ENCODE measurements at places on chromosomes 4 and X.

DNA sequence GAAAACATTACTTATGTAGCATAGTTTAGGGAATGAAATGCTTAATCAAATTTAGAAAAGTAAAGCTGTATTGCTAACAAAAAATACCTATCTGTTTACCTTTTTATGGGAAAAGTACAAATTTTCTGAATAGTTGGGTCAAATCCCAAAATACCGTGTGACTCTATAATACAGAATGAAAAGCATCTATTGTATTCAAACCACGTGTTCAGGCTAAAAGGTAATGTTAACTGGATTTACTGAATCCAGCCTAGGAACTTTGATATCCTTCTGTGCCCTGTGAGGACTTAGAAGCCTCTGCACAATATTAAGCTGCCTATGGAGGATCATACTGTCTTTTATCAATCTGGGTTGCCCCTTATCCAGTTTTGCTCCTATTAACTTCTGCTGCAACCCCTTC, 36.3 kb upstream of the AGA start:
- no peak for DNase-seq

- DNase-seq: no peak
Observed at GRCh38 chr4:6008766-6009385, 9.4 kb downstream of the C4orf50 start.

- DNase-seq: peak; percentile 14
Observed at GRCh38 chr4:145132511-145133098, 34.5 kb downstream of the ABCE1 start.

- DNase-seq: no peak
Observed at GRCh38 chr4:3413675-3414420, 27.9 kb upstream of the HGFAC start.

- DNase-seq: no peak
Observed at GRCh38 chrX:15073313-15073712, 196.6 kb downstream of the ASB9 start.

- no peak for DNase-seq
Observed at GRCh38 chr4:81966676-81967075, 407.1 kb downstream of the HNRNPD start.

- no peak for DNase-seq
Observed at GRCh38 chr4:136383082-136383481, 1149.2 kb downstream of the PCDH18 start.

- no peak for DNase-seq
Observed at GRCh38 chr4:18039113-18039512, 17.6 kb upstream of the LCORL start.

DNA sequence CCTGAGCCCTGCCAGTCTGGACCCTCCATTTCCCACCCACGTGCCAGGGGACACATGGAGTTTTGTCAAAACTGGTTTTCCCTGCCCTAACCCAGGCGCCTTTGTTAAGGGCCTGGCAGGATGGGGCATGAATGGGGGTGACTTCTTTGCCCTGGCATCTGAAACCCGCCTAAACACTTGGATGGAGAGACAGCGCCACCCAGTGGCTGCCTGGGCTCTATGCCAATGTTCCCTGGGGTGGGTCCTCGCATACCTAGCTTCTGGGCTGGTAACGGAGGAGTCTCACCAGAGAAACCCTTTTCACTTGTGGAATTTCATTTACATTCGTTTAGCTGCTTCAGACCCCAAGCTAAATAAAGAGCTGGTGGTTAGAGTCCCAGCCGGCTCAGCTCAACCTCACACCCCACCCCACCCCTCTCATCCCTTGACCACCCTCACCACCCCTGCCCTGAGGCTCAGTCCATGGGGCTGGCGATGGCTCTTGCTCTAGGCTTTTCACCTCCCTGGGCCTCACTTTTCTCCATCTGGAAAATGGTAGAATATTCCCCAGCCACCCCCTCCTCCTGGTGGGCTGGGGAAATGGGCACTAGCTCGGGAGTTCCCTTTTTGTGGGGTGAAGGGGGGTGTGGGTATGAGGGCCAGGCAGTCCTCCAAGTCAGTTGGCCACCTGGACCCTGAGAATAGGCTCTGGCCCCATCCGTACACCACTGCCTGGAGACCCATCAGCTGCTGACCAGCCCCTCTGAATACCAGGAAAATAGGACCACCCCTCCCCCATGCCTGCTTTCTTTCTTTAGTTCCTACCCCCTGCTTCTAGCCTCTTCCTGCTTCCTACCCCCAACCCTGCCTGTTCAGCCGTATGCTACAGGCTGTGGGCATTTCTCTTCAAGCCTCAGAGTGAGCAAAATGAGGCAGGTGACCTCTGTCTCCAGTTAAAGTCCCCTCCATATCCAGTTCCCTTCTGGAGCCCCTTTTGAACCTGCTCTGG, 57.1 kb upstream of the PJA1 start:
- DNase-seq: peak; percentile 80

- no peak for DNase-seq
Observed at GRCh38 chrX:132677233-132677716, 188.4 kb upstream of the MBNL3 start.

GRCh38 chrX:130716781-130717413, 186.1 kb downstream of the ENOX2 start:
- DNase-seq: no peak

GRCh38 chr4:106370214-106370613, 1.6 kb upstream of the GIMD1 start:
- no peak for DNase-seq

DNA sequence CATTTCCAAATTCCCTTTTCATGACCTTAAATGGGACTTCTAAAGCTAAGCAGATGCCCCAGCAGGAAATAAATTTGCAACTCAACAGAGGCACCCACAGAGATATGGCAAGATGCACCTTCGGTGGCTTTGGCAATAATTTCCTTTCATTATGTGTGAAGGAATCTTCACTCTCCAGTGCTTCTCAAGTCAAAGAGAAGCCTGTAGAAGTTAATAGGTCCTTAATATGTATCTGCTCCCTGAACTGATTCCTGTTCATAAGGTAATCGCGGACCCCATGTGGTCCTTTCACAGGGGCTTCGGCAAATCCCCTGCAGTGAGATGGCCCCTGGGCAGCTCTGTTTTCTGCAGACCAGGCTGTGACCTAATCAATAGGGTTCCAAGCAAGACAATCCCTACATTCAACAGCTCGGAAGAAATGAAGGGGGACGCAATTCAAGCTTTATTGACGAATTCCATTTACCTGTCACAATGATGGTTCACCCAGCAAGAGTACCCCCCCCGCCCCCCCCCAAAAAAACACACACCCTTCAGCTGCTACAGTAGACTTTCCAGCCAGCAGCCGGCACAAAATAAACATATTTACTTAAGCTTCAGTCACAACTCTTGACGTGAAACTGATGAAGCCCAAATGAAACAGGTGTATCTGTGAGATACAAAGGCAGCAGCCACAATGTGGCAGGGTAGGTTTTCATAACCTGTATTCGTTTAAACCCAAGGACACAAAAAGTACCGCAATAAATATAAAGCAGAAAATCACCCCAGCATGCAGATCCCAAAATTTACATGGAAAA, 35.3 kb downstream of the FAT1 start:
- DNase-seq: no peak

GRCh38 chr4:140871368-140871767, 115.2 kb upstream of the TBC1D9 start:
- DNase-seq: no peak

DNA sequence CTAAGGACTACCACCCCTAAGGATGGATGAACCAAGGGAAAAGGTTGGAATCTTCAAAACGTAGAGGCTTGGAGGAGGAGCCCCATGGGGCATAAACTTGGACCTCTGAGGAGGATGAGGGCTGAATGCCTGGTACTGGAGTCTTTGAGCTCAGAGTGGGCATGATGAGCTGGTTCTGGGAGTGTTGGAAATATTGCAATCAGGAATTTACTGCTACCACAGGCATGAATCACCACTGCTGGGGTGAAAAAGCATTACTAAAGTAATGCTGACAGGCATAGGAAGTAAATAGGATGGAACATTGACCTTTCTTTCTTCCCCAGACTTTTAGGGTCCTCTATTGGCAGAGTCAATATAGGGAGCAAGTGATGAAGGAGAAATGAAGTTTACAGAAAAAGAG, 105.8 kb upstream of the RPS6KA3 start:
- no peak for DNase-seq

DNA sequence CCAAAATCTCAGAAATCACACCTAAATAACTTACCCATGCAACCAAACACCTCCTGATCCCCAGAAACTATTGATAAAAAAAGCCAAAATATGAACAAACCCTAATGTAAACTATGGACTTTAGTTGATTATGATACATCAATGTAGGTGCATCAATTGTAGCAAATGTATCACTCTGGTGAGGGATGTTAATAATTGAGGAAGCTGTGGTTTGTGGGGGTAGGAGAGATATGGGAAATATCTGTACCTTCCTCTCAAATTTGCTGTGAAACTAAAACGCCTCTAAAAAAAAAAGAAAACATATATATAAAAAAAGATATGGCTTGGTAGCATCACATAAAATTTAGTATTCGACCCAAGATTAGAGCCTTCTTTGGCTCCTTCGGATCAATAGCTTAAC, 144.3 kb upstream of the CPEB2 start:
- no peak for DNase-seq

- DNase-seq: no peak
Observed at GRCh38 chrX:136755411-136755810, 25.3 kb downstream of the ARHGEF6 start.

GRCh38 chrX:78092296-78092695, 11.8 kb upstream of the PGK1 start:
- peak; percentile 24 for DNase-seq

DNA sequence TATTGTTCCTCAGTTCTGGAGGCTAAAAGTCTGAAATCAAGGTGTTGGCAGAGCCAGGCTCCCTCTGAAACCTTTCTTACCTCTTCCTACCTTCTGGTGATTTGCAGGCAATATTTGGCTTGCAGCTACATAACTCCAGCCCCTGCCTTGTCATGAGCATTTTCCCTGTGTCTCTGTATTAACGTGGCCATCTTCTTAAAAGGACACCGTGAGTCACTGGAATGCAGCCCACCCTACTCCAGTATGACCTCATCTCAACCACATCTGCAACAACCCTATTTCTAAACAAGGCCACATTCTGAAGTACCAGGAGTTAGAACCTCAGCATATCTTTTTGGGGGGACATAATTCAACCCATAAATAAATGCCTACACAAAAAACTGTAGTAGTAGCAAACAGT, 40.7 kb downstream of the FANCB start:
- no peak for DNase-seq

DNA sequence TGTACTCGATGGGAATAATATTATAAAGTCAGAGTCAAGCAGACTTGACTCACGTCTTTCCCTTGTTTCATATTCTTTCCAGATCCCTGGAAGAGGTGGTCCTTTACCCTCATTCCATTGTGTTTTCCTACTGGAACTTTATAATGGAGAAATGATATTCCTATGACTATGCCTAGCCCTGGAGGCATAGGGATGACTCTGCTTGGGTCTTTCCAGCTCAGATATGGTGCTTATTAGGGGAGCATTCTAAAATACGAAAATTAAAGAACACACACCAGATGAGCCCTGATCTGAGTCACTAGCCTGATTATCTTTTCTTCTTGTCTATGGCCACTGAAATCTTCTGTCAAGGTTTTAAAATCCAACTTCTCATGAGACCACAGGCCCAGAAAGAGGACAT, 231.4 kb downstream of the ANKRD50 start:
- no peak for DNase-seq

- no peak for DNase-seq
Observed at GRCh38 chrX:123282241-123282640, 98.2 kb downstream of the GRIA3 start.

DNA sequence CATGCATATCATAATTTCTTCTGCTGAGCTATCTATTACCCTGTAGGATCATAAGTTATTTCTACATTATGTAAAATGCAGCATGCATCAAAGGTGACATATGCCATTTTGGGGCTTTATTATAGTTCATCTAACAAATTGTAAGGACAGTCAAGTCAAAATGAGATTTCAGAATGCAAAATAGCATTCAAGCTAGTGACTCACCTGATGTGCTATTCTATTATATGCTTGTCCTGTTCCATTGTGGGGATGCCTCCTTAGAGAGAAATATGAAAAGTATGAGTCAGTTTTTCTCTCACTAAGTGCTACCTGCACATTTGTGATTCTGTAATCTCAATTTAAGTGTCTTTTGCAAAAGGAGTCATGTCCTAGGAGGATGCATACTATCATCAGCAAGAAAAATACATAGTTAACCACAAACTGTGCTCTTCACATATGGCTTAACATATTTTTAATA, 647.0 kb upstream of the PCDH10 start:
- DNase-seq: no peak

GRCh38 chrX:19827088-19827487, 60.3 kb downstream of the SH3KBP1 start:
- no peak for DNase-seq

DNA sequence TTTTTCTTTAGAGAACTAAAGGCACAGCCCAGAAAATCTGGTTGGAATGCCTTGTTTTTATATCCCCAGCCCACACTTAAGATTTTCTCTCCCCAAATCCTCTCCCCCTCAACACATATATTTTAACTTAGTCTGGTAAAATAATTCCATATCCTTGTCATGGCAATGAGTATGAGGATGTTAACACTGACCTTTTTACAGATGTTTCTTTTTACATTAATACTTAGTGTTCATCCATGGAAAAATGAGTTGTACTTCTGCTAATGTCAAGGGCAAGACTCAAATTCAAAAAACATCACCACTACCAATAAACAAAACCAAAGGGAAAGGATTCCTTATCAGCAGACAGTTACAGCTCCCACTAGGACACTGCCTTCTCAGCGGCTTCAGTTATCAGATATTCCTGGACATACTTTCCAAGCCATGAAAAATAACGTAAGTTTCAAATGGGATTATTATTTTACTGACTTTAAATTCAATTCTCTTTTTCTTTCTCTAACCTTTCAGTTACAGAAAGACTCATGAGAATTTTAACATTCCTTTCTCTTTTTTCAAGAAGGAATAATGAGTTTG, 83.3 kb downstream of the RASL11B start:
- no peak for DNase-seq

DNA sequence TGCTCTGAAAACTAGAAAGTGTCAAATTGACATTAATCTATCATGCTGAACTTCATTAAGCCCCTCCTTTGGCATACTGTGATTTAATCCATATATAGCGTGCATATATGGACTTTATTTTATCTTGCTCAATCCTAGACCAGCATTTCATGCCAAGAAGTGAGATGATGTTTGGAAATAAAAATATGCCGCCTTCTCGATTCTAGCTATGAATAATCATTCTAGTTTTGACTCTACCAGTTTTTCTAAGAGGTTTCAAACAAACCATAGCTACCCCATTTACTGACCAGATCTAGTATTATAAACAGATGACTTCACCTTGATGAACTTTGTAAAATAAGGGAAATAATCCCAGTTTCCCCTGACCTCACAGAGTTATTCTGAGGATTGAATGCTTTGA, 95.0 kb downstream of the ARX start:
- DNase-seq: no peak

Measured in activated naive CD4-positive, alpha-beta T cell treated with anti-CD3 and anti-CD28 coated beads for 36 hours (primary cell).